ENCODE measurements at places on chromosomes 3 and 15. TPM values are rescaled to one million over a fixed set of nuclear protein-coding genes. Genes with fewer than 3 reads are reported as not detected.

DNA sequence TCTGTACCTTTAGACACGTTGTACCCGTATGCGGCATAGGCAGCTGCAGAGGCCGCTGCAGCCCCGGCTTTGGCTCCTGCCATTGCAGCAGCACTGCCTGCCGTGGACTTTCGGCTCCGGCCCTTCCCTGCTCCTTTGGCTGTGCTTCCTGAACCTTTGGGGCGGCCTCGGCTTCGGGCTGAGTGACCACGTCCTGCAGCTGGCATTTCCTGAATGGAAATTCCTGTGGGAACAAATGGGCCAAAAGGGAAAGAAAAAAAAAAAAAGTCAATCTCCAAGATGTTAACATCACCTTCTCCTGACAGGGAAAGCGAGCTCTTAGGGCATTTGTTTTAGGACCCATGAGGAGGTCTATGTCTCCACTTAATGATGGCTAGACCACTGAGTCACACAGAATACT is 29.6 kb downstream of the CHAC1 start:
- DNase-seq: no peak

Gene IL12A
- 0.61 TPM for total RNA-seq

DNA sequence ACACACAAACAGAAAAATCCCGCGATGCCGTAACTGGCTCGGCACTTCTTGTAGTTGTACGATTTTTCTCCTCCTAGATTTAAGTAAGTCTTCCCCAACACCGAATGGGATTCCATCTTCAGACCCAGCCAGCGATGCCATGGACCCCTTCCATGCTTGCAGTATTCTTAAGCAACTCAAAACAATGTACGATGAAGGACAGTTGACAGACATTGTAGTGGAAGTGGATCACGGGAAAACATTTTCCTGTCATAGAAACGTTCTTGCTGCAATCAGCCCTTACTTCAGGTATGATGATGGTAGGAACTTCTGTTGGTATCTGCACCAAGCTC is 763 bp downstream of the KBTBD8 start:
- no peak for DNase-seq

Gene CPB1
- 2.1 TPM for total RNA-seq

DNA sequence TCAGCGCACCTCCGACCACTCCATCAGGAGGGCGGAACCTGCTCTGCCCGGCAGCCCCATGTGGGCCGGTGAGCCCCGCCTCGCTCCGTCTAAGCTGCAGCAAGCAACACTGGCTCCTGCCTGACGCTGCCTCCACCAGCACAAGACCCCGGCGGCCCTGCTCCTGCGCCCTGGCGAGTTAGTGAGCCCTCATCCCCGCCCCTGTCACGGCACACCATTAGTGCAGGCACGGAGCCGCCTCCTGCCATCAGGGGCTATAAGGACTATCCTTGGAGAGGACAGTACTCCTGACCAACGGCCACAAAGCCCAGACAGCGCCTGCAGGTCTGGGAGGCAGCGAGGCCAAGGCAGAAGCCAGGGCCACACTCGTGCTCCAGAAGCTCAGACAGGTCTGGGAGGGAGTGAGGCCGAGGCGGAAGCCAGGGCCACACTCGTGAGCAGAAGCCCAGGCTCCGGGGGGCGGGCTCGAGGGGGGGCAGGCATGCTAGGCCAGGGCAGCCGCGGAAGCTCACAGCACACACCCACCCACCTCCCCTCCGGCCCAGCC is 39.4 kb downstream of the TNK2 start:
- no peak for DNase-seq

Gene ITGB5
- 178 TPM for total RNA-seq

DNA sequence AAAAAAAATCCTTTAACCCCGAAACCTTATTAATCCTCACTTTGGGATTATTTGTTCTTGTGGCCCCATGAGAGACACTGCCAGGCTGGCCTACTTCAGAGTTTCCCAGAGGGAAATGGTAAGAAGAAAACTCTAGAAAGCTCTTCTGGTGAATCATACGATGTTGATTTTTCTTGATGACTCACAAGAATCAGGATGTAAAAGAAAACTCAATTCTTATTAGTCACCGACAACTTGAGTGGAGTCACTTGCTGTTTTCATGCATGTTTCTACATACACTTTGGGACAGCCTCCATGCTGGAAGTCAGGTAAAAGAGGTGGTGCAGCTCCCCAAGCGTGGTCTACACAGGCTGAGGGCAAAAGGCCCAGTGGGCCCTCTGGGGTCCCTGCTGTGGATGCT is 42.8 kb downstream of the MYO5C start:
- no peak for DNase-seq

DNA sequence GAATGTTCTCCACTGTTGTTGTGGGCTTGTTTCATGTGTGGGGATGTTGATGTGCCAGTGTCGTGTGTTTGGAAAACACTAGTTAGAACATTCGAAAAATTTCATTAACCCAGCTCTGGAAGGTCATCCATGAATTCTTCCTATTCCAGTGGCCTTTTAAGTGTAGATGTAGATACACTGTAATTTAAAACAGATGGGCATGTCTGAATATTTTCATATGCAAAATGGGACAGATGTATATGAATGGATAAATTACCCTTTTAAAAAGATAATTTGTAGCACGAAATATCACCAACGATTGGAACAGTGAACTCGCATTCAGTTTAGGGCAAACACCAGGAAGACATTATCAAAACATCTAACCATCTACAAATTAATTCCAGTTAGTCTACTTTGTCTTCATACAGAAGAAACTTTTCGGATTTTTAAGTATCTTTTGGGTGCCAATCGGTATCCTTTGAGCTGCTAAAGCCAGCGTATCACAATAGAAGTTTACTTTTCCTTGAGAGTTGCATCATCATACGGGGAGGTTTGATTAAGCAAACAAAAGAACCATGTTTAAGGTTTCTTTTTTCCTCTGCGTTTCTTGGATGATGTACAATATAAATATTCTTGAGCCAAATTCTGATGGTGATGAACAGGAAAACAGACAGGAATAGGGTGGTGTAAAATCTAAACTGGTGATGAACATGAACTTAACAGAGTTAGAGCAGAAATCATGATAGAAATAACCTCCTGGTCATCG is 528.1 kb downstream of the FOXP1 start:
- no peak for DNase-seq

Gene FAM219B
- 81.6 TPM for total RNA-seq

Gene CNTN3
- total RNA-seq: 1.9 TPM

DNA sequence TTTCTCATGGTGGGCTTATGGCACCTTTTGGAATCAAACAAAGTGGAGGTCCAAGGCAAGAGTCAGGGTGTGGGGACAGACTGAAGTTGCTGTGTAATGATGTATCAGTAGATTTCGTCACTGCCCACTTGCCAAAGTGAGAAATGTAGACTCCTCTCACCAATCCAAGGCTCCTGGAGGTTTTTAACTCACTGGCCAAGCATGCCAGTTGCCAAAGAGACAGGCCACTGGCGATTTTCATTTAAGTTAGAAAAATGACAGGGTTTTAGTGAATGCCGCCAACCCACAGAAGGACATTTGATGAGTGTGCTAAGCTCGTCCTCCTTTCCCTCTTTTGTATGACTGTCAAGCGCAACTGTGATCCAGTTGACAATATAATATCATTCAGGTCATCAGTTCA is 209.2 kb downstream of the FEZF2 start:
- no peak for DNase-seq

DNA sequence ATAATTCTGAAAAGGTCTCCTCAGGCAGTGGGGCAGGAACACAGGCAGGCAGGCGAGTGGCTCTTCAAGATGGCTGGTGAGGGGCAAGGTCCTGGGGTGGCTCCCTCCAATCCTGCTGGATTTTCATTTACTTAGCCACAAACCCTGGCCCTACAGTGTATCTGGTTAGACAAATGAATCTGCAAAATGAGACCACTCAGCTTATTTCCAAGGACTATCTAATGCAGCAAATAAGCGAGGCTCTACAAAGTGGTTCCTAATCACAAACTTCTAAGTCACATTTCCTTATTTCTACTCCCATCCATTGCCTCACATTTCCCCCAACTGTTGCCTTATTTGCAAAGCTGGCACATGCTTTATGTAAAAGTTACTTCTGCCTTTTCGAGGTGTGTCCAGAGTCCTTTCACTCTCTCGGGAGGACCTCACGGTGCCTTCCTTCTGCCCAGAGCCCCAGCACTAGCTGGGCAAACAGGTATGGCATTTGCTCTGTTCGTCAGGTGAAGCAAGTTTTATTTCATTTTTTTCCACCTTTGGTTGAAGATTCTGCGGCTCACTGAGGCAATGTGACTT is 40.5 kb downstream of the CCDC12 start:
- DNase-seq: no peak

Gene NRG4
- total RNA-seq: not detected

GRCh38 chr15:71599418-71600151 is 210.8 kb upstream of the NR2E3 start:
- DNase-seq: peak; percentile 47

DNA sequence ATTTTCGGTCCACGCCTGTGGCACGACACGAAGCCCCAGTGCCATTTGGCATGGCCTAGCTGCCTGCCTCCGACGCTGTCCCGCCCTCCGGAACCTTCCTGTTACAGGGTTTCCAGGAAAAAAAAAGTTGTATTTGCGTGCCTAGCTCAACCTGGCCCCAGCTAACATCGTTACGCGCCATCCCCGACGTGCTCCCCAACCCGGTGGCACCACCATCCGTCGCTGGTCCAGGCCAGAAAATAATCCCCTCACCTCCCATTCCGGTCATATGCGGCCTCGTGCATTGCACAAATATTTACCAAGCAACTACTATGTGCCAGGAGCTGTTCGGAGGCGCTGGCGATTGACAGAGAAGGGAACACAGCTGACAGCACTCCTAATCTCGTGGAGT is 1.4 kb upstream of the CYP1A1 start:
- no peak for DNase-seq

DNA sequence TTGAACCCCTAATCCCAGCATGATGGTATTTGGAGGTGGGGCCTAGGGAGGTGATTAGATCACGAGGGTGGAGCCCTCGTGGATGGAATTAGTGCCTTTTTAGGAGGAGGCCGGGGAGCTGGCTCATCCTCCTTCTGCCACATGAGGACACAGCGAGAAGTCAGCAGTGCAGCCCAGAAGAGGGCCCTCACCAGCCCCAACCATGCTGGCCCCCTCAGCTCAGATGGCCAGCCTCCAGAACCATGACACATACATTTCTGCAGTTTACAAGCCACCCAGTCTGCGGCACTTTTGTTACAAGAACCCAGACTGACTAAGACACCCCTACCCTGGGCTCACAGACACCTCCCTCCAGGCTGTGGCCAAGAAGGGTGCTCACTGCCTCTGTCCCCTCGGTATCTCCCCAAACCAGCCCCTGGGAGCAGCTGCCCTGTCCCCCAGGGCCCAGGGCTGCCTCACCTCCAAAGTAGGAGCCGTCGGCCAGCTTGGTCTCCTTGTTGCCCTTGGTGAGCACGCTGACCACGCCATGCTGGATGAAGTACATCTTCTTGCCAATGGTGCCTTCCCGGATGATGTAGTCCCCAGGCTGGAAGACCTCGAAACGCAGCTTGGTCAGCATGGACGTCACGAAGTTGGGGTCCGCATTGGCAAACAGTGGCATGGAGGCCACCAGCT is 44.1 kb downstream of the HCN4 start:
- DNase-seq: no peak

Gene ROBO1
- total RNA-seq: 8.5 TPM

Gene GUCA1C
- 1.5 TPM for total RNA-seq

Gene UROC1
- not detected for total RNA-seq

DNA sequence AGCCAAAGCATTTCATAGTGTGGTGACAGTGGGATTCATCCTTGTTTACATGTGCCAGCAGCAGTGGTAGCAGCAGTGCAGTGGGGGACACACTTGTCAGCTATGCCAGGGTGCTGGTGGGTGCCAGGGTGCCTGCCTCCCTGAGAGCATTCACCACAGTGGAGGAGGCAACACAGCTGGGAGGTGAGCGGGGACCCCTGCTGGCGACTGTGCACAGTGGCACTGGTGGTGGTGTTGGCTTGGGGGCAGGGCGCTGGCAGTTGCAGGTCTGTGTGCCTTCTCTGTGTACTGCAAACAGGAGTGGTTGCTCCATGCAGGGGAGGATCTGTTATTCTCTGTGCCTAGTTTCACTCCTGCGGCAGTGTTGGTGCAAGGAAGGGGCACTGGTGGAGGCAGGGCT is 41.2 kb downstream of the CEP63 start:
- DNase-seq: no peak

Gene PLA2G4D
- not detected for total RNA-seq

- DNase-seq: peak; percentile 61
Observed at GRCh38 chr3:129942296-129942695, 32.2 kb upstream of the TRH start.

DNA sequence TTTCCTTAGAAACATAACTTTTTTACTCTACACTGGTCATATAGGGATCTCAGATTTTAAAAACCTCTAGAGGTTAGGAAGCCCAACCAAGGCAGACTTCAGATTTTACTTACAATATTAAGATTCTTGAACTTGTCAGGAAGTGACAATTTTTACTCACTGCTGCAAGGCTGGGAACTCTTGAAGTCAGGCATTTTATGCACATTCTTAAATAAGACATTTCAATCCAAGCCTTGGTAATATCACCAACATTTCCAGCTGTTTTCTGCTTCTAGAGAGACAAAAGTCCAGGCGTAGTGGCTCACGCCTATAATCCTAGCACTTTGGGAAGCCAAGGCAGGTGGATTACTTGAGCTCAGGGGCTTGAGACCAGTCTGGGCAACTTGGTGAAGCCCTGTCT is 33.6 kb upstream of the UBP1 start:
- DNase-seq: no peak

DNA sequence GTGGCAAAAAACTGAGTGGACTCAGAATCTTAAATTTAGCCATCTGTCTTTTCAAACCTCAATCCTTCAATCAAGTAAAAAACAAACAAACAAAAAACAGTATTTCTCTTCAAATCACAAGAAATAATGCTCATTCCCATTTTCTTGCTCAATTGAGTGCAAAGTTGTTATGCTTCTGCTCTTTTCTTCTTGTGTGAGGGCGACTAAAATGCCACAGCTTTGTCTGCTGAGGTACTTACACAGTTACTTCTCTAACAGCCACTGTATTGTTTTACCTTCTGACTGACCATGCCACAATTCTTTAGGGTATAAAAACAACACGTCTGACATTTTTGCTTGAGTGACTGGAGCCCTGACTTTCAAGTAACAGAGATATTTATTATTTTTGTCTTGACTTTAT is 617.4 kb downstream of the NAALADL2 start:
- DNase-seq: no peak

DNA sequence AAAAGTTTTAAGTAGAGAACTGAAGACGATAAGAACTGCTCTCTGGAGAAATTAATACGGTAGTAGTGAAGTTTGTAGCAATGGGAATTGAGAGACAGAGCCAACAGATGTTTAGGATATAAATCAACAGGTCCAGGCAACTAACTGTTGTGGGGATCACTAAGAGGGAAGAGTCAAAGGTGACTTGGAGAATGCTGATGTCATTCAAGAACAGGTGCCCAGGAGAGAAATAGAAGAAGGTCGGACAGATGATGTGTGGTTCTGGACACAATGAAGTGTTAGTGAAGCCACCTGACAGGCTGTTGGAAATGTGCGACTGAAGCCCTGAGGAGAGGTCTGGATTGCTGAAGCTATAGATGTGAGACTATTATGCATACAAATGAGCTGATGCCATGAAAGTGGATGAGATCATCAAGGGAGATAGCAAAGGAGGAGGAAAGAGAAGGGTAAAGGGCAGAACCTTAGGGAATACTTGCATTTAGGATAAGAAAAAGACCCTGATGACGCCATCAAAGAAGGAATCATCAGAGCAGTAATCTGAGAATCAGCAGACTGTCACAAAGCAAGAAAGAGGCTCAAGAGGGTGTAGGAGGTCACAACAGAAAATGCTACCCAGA is 183.7 kb downstream of the FRMD5 start:
- DNase-seq: no peak
